ENCODE measurements at places on chromosomes 7 and 10.

DNA sequence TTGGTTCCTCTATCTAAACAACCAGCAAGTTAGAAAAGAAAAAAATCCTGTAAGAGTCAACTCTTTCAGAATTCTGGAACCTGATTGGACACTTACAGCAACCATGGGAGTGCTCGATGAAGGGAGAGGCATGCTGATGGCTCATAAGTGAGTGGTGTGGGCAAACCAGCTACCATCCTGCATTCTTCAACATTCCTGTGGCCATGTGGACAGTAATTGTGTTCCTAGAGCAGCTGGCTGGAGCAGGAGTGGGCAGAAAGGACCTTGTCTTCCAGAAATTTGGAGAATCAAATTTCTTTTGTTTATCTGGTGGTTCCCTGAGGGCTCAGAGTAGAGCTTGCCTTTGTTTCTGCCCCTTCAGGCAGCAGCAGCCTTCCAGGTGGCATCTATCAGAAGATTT is 22.5 kb upstream of the MYL7 start:
- no peak for DNase-seq

DNA sequence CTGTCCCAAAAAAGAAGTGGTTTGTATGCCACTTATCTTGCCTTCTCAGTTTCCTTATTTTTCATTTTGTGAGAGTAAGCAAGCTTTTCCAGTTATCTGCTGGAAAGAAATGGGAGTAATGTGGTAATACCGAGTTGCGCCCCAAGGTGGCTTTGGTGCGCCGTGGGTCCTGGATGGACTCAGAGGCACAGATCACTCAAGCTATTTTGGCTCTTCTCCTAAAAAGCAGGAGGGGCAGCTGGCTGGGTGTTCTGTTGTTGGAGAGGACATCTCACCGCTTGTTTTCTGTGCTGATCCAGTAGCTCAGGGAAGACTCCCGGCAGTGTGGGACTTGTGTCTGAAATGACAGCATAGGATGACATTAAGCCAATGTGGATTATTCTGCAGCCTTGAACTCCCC is 16.4 kb downstream of the PRKRIP1 start:
- DNase-seq, result no peak

GRCh38 chr10:35605191-35605590 is at the start of gene GJD4:
GJD4 (plus strand) TSS chr10:35605341; CDS start chr10:35605568, 227 bp downstream.
- no peak for DNase-seq

GRCh38 chr10:86337121-86337601 is 29.4 kb downstream of the GRID1 start:
- DNase-seq, result no peak

- no peak for DNase-seq
These were observed 2.8 kb downstream of the ZNF746 start for GRCh38 chr7:149494738-149495368.

DNA sequence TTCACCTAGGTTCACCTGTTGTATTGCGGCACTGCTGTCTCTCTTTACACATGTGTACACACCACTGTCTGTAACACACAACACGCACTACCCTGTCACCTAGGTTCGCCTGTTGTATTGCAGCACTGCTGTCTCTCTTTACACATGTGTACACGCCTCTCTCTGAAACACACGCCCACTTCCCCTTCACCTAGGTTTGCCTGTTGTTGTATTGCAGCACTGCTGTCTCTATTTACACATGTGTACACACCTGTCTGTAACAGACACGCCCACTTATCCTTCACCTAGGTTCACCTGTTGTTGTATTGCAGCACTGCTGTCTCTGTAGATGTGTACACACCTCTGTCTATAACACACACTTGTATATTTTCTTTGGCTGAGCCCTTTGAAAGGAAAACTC is 51.5 kb downstream of the WDR37 start:
- no peak for DNase-seq

DNA sequence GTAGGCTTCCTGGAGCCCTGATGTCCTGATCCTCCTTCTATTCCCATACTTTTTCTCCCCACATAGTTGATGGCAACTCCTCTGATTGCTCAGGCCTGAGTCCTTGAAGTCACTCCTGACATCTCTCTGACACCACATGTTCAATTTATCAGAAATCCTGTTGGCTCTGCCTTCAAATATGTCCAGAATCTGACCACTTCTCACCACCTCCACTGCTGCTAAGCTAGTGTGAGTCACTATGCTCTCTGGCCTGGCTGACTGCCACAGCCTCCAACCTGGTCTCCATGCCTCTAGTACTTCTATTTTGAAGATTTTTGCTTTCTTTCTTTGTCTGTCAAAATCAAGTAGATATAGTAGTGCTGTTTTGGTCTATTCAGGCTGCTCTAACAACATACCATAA is 53.0 kb downstream of the TMEM229A start:
- DNase-seq, result no peak

- peak; percentile 75 for DNase-seq
These were observed 5.7 kb downstream of the KAZALD1 start for GRCh38 chr10:101067356-101068083.

GRCh38 chr10:11682267-11682683 is 59.9 kb upstream of the ECHDC3 start:
- no peak for DNase-seq

GRCh38 chr10:86345859-86346798 is 20.5 kb downstream of the GRID1 start:
- no peak for DNase-seq

- DNase-seq, result no peak
These were observed 204.0 kb upstream of the ZNF32 start for GRCh38 chr10:43852644-43853214.

DNA sequence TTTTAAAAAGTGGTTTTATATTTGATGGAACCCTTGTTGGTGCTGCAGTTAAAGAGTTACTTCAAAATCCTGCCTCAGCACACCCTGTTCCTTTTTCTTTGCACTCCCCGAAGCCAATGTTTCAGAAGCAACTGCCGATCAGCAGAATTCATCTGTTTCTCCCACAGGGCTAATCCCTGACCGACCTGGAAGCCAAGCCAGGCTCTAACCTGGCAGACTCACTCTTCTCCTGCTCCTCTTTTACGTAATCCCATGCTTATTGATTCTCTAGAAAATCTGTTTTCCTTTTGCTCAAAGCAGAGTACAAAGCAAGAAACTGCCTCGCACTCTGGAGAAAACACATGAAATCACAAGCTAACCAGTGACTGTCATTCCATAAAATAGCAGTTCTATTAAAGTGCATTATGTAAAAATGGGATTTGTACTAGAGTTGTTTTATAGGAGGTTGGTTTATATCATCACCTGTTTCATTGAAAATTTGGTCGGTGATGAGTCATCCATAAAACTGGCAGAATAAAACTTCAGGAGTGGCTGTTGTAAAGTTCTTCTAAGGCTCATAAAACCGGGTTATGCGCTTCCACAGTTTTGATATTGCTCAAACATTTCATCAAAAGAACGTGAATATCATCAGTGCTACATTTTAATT is 99.9 kb downstream of the CNTNAP2 start:
- DNase-seq, result no peak

DNA sequence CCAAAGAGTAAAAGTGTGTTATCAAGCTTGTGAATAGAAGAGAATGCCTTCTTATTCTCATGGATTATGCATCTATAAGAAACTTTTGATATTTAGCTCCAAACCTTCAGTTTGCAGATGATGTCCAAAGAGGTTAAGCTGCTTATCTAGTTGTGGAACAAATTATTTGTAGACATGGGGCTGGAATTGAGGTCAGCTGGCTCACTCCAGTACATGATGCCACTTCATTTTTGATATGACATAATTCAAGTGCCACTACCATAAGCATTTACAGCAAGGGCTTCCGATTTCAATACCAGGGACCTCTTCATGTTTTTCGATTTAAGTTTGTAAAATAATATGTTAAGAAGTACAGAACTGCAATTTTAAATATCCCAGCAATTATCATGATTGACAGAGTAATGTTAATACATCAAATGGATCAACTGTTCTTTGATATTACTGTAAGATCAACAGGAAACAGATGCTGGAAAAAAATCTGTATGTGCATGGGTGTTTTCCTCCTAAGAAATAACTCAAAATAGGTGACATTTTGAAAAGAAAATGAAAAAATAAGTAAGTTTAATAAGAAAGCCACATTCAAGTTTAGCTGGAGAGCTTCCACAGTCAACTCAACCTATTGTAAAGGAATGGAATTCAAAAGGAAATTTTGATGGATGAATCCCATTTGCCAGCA is 12.7 kb downstream of the FAM3C start:
- no peak for DNase-seq

DNA sequence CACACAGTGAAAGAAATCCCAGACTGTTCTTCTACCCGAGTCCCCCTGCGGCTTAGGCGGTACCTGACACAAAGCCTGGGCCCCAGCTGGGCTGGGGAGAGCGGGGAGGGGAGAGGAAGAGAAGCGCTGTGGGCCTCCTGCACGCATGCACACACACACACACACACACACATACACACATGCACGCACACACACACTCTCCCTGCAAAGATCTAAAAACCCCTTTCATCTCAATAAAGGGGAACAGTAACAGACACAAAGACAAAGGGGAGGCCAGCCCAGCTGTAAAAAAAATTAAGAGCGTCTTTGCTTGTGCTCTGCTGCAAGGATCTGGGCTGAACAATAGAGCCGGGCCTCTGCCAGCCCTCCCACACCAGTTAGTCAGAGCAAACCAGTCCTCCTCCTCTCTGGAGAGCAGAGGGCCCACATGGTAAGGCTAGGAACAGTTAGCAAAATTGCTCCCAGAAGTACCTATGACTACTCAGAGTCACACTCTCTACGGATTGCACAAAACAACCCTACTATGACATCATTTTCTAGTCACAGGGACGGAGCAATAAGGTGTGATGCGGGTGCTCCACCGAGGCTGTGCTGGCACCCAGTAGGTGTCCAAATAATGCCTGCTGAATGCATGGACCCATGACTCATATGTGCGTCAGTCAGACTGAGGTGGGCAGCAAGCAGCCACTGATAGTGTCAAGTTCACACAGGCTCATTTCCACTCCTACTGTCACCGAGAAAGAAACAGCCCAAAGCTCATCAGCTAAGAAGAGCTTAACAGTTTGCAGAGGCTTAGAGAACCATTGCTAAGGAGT is 9.2 kb downstream of the ITPRIP start:
- DNase-seq, result peak; percentile 44

GRCh38 chr10:49534670-49535381 is 4.1 kb downstream of the ERCC6 start:
- no peak for DNase-seq

DNA sequence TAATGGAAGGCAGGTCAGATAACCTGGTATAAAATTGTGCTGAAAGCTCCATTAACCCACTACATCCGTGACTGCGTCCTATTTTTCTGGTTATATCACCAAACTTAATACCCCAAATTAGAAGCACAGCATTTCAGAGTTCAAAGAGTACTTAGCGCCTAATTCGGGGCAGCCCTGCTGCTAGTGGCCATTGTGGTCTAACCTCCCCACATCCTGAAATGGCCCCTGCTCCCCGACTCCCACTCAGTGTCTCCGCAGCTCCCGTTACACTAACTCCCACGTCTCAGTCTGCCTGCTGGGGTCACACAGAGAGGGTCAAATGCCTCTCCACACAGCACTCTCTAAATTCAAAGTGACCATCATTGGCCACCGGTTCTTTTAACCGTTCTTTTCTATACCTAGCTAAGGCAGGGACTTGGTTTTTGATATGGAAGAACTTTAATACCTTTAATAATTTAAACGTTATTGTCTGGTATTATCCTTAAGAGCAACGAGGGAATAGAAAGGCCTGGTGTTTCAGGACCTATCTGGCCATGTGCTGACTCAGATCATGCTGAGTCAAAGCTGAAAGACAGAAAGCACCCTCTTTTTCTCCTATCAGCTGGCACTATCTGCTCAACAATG is 117.1 kb downstream of the KMT2E start:
- no peak for DNase-seq

- no peak for DNase-seq
These were observed 27.3 kb upstream of the ECHDC3 start for GRCh38 chr10:11714750-11715365.

DNA sequence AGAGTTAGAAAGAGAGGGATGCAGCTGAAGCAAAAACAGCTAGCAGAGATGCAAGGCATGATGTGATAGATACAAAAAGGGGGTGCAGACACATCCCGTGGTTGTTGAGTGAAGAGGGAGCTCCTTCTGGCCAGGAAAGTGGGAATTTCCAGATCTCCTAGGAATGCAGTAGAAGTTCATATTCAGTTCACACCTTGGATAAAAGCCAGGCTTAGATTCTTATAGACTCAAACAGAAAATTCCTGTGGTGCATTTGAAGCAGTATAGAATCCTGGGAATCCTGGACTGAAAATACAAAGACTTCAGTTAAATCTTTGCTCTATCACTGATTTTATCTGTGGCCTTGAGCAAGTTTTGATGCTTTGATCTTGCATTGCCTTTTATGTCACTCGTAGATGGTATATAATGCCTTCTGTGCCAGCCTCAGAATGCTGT is 33.9 kb downstream of the SGPL1 start:
- no peak for DNase-seq

DNA sequence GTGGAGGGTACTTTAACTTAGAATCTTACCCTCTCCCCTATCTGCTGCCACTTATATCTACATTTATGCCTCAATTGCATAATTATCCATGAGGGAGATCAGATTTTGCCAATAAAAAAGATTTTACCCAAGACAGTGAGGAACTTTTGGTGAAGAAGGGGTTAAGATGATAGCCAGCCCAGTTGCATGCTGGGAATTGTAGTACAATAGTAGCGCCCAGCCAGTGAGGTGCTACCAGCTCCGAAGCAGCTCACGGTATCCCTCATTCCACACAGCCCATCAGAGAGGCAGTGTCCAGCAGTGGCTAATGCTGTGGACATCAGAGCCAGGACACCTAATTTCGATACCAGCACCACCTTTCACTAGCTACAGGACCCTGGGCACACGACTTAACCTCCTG is 5.9 kb upstream of the LGI1 start:
- no peak for DNase-seq

DNA sequence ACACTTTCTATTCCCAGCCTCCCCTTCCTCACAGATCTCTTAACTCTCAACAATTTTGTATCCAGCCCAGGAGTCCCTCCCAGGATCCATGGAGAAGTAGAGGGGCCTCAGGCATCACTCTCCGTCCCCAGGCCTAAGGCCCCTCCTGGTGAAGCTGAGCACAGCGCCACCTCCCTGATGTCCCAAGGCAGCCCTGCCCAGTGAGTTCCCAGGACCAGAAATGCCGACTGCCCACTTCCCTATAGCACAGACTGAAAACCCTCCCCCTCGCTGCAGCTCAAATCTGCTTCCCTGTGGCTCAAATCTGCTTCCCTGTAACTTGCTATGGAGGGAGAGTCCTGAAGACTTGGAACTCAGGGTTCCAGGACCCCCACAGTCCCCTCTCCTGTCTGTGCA is 35.6 kb downstream of the YKT6 start:
- no peak for DNase-seq

- no peak for DNase-seq
These were observed 97.7 kb upstream of the RPA3 start for GRCh38 chr7:7816084-7816483.

- DNase-seq, result no peak
These were observed 248.8 kb upstream of the NEBL start for GRCh38 chr10:21145751-21146435.

- no peak for DNase-seq
These were observed 153.1 kb downstream of the CDK14 start for GRCh38 chr7:90749262-90749661.

GRCh38 chr10:4029866-4030265 is 244.9 kb upstream of the KLF6 start:
- DNase-seq, result no peak

Data from activated CD4-positive, alpha-beta T cell treated with anti-CD3 and anti-CD28 coated beads for 24 hours (primary cell).